ENCODE measurements at places on chromosomes 13 and 19. TPM values are rescaled to one million over a fixed set of nuclear protein-coding genes. Genes with fewer than 3 reads are reported as not detected.
A peak's percentile ranks its signal among the peaks of the same experiment; 100 is the strongest.

- no peak for DNase-seq
Observed at GRCh38 chr19:55258476-55258827, 365 bp downstream of the PPP6R1 start.

- DNase-seq = no peak
Observed at GRCh38 chr13:27857282-27857681, 62.5 kb upstream of the PDX1 start.

- DNase-seq = no peak
Observed at GRCh38 chr13:38381890-38382289, 32.2 kb downstream of the UFM1 start.

GRCh38 chr19:48255376-48256303 lies at the start of gene CARD8:
Gene CARD8 (minus strand): TSS chr19:48255912. CDS start chr19:48241020, 14,892 bp downstream.
- peak; percentile 88 for DNase-seq

- no peak for DNase-seq
Observed at GRCh38 chr13:48729856-48730255, 76.1 kb downstream of the CYSLTR2 start.

DNA sequence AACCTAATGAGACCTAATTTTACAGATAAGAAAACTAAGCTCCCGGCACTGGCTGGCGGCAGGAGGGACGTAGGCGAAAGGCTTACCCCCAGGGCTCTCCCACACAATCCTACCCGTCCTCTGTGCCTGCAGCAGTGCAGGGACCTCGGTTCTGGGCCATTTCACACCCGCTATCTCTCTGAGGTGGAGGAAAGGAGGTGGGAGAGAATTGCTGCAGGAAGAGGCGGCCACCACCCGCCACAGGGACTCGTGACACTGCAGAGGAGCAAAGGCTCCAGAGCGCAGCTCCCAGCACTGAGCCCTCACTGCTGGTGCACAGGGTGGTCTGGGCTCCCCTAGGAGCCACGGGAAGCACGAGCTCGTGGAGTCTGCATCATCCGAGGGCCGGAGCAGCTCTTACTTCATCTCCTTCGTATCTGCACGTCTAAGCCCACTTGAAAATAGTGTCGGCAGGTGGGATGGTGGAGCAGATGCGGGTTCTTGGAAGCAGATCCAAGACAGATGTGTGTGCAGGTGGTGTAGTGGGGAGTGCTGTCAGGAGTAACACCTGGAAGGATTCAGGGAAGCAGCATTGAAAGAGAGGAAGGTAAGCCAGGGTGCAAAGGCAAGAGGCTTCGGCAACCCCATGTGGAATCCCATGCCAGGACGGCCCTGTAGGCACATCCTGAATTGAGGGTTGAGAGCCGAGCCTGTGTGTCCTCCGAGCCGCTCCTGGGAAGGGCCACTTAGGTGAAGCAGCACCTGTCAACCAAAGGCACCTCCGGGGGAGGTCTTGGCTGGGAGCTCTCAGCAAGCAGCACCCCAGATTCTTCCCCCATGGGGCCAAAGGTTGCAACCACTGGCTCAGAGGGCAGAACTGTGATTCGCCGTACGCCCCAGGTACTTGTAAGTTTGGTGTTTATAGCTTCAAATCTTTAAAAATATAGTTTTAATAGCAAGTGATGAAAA lies 115.8 kb upstream of the SPACA7 start:
- no peak for DNase-seq

- no peak for DNase-seq
Observed at GRCh38 chr19:367963-368629, 23.5 kb upstream of the MIER2 start.

DNA sequence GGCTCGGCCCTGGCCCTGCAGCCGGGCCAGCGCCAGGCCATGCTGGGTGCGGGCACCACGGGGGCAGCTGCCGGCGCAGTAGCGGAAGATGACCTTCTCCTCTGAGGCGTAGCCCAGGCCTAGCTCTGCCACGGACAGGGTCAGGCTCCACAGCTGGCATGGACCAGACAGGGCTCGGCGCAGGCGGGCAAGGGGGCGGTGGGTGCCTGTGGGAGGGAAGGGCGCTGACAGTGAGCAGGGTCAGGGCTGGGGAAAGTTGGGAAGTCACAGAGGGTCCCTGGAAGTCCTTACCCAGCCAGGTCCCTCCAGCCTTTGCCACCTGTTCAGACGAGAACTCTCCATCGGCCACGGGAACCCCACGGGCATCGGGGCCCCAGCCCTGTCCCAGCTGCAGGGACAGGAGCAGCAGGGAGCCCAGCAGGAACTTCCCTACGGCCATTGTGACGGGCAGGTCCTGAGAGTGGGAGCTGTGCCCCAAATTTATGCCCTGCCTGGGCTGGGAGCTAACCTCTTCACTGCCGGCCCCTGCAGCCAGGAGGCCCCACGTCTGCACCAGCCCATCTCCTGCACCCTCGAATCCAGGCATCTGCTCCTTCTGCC lies at the start of gene PSPN:
Gene PSPN, minus strand, starts transcription at position 523 of the 600 bp plus-strand sequence. Its CDS starts 84 bp downstream, at position 439.
- DNase-seq = no peak

DNA sequence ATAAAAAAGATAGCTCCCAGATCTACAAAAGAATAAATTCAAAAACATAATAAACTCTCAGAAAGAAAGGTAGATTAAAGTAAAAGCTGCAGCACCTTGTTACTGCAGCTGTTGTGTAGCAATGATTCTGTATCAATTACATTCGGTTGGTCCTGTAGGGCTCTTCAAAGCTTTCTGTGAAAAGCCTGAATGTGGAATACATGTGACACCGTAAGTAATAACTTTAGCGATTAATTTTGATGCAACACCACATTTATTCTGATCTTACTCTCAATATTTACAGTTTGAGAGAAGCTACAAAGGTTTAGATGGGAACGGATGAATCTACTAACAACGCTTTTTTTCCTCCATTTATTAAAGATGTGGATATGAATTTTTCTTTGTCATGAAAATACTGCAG lies 279.2 kb downstream of the DACH1 start:
- no peak for DNase-seq

- peak; percentile 49 for DNase-seq
Observed at GRCh38 chr13:19910336-19911072, 47.1 kb upstream of the ZMYM5 start.

GRCh38 chr19:18130523-18131242 lies 22.3 kb upstream of the PIK3R2 start:
- DNase-seq = no peak

DNA sequence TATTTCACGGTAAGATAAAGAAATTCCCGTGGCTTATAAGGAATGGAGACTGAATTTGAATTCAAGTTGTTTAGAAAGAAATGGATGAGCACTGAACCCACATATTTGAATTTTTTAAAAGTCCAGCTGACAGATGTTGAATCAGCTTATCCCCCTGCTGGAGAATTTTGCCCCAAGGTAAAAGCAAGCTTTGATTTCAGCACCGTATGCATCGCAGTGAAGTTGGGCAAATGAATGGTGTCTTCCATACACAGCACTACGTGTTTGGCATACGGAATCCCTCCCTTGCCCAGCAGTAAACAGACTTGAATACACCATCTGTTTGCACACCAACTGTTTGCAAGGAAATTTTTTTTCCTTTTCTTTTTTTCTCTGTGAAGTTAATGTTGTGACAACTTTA lies 77.5 kb upstream of the PEG3 start:
- no peak for DNase-seq

- DNase-seq = no peak
Observed at GRCh38 chr13:77378662-77379061, 51.8 kb upstream of the MYCBP2 start.

- DNase-seq = no peak
Observed at GRCh38 chr19:48962849-48963165, 2.3 kb upstream of the FTL start.

GRCh38 chr13:72295153-72295552 lies 428.1 kb upstream of the DACH1 start:
- no peak for DNase-seq

GRCh38 chr19:35171730-35172129 lies 17.2 kb downstream of the FXYD5 start:
- no peak for DNase-seq

- DNase-seq = no peak
Observed at GRCh38 chr13:86729206-86729605, 930.0 kb upstream of the SLITRK6 start.

- DNase-seq = no peak
Observed at GRCh38 chr13:34772881-34773280, 169.2 kb upstream of the NBEA start.

- no peak for DNase-seq
Observed at GRCh38 chr13:111387945-111388600, 67.6 kb downstream of the TEX29 start.

GRCh38 chr13:114226699-114227323 lies 7.9 kb upstream of the CDC16 start:
- DNase-seq = peak; percentile 79

DNA sequence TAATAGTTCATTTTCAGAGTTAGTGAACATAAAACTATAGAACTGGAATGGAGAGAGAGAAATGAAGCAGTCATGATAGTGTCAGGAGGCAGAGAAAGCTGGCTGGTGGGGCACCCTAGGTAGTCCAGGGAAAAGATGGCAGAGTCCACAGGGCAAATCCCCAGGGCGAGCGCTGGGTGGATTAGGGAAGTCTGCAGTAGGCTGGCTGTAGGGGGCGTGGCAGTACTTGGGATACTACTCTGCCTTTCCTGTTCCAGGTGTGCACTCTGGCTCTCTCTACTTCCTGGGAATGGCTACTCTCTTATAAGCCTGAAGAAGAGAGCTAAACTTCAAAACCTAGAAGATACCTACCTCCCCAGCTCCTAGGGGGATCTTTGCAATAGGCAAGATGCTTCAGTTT lies 232.9 kb upstream of the SLC10A2 start:
- DNase-seq = no peak

- DNase-seq = peak; percentile 18
Observed at GRCh38 chr13:66835040-66835628, 395.0 kb downstream of the PCDH9 start.

Gene ADM5
- 0.18 TPM for total RNA-seq

Gene PDCD5
- total RNA-seq = 123 TPM

Gene HCST
- total RNA-seq = not detected

Gene SWSAP1
- 0.36 TPM for total RNA-seq

Gene SLAIN1
- total RNA-seq = 0.36 TPM

Gene IGFL4
- total RNA-seq = not detected
